MM.1S (cell line): ENCODE measurements at places on chromosomes 5 and 9.
A peak's percentile ranks its signal among the peaks of the same experiment; 100 is the strongest.

GRCh38 chr9:123880420-123880819 lies 49.5 kb downstream of the DENND1A start:
- H3K4me1 ChIP-seq: no peaks in the 10 kb centered on the region
- H3K27me3 ChIP-seq: no peaks in the 10 kb centered on the region
- DNase-seq: no peak
- no peak overlapping the region for H3K4me3 ChIP-seq
- no peaks in the 10 kb centered on the region for H3K36me3 ChIP-seq

DNA sequence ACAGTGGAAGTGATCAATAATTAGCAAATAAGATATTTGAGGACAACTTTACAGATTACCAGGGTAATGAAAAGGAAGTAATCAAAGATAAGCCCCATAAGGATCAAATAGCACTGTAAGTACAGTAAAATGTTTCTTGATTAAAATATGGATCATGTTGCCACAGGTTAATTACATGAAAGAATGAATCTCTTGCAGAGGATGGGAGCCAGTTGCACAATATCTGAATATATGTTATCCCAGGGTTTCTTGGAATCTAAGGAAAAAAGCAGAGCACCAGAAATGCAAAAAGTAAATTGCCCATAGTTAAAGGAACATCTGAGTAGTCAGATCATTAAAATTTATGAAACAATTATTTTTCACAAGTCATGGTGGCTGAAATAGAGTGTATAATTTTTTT lies 13.8 kb upstream of the SRP19 start:
- H3K4me3 ChIP-seq: no peak overlapping the region
- H3K4me1 ChIP-seq: peaks cover 3% of the 10 kb centered on the region; the same call in 1 of the 2 replicates
- no peak for DNase-seq
- H3K27me3 ChIP-seq: no peaks in the 10 kb centered on the region

- no peaks in the 10 kb centered on the region for H3K36me3 ChIP-seq
- H3K27ac ChIP-seq: no peak overlapping the region
- no peaks in the 10 kb centered on the region for H3K4me1 ChIP-seq
- DNase-seq: peak; percentile 70
- H3K27me3 ChIP-seq: no peaks in the 10 kb centered on the region
Observed at GRCh38 chr5:170791325-170791954, 7.9 kb downstream of the GABRP start.

- no peak for DNase-seq
- no peak overlapping the region for H3K27ac ChIP-seq
- H3K36me3 ChIP-seq: no peaks in the 10 kb centered on the region
- H3K4me1 ChIP-seq: peaks cover 11% of the 10 kb centered on the region
Observed at GRCh38 chr5:115335301-115335700, 38.8 kb upstream of the CCDC112 start.

DNA sequence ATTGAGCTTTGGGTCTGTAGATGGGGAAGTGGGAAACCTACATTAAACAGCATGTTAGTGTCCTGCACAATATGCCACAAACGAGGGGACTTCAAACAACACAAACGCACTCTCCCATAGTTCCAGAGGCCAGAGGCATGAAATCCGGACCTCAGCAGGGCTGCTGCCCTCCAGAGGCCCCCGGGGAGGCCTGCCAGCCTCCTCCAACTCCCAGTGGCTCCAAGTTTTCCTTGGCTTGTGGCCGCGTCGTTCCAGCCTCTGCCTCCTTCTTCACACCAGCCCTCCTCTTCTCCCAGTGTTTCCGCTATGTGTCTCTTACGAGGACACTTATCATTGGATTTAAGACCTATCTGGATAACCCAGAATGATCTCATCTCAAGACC lies 13.3 kb upstream of the COL5A1 start:
- H3K36me3 ChIP-seq: no peaks in the 10 kb centered on the region
- no peak overlapping the region for H3K4me3 ChIP-seq
- no peak for DNase-seq
- no peaks in the 10 kb centered on the region for H3K4me1 ChIP-seq

DNA sequence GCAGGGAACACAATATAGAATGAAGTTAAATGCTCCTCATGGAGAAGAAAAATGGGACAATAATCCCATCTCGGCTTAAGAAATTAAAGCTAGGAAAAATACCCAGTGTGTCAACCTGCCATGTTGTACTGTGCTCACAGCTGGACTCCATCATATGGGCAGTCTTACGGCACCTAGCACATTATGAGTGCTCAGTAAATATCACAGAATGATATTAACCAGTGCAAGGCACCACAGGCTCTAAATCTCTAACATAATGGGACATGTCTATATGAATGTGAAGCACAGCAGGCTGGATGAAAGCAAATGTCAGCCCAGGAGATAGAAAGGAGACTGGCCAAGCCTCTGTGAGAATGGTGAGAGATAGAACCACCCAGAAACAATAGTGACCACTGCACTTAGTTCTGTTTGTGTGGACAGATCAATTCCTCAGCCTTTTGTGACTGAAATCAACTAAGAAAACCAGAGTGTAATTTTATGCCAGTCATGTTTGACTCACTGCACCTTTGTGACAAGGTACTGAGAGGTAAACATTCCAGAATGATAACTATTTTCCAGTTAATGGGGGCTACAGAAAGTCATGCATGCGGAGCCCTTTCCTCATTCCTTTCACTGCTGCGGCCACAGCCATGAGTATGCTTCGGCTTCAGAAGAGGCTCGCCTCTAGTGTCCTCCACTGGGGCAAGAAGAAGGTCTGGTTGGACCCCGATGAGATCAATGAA lies 140.4 kb upstream of the CDH6 start:
- no peaks in the 10 kb centered on the region for H3K36me3 ChIP-seq
- no peak overlapping the region for H3K27ac ChIP-seq

GRCh38 chr5:131684595-131684994 lies 49.6 kb upstream of the RAPGEF6 start:
- no peak overlapping the region for H3K4me3 ChIP-seq
- H3K27ac ChIP-seq: no peak overlapping the region
- DNase-seq: no peak
- H3K36me3 ChIP-seq: no peaks in the 10 kb centered on the region; the same call in none of the 2 replicates

DNA sequence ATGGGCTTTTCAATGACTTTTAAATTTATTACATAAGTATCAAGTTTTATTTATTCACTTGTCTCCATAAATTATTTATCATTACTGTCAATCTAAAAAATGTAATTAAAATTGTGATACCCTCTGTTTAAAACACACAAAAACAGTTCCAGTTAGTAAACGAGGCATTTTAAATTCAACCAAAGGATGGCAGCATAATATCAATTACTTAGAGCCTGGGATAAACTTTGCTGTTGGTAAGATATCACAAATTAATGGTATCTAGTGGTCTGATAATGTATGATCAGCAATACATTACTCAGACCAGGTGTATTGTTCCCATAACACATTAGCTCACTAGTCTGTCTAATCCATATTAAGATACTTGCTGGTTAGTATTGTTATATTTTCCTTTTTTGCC lies 9.6 kb upstream of the IFNE start:
- no peak overlapping the region for H3K4me3 ChIP-seq
- H3K4me1 ChIP-seq: peaks cover 9% of the 10 kb centered on the region; the same call in 1 of the 2 replicates
- DNase-seq: no peak

DNA sequence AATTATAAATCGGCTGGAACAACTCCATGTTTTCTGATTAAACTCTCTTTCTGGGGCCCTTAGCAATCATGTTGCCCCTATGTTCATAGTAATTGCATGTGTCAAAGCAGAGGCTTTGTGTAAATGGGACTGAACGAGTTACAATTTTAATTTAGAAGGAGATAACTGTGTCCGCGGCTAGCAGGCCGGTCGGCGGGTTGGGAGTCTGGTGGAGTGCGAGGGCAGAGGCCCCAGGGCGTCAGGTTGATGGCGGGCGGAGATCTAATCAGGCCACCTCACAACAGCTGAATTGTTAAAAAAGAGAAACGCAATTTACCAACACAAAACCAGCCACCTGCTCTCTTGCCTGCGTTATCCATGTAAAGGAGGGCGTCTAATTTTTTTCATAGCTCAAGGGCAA lies 134.9 kb upstream of the LPCAT1 start:
- peaks cover 94% of the 10 kb centered on the region for H3K27me3 ChIP-seq
- no peak overlapping the region for H3K4me3 ChIP-seq
- H3K27ac ChIP-seq: no peak overlapping the region

- no peaks in the 10 kb centered on the region for H3K36me3 ChIP-seq
- H3K4me1 ChIP-seq: no peaks in the 10 kb centered on the region
- DNase-seq: no peak
- no peak overlapping the region for H3K27ac ChIP-seq
- no peak overlapping the region for H3K4me3 ChIP-seq
Observed at GRCh38 chr9:114433086-114433485, 45.3 kb upstream of the AKNA start.

DNA sequence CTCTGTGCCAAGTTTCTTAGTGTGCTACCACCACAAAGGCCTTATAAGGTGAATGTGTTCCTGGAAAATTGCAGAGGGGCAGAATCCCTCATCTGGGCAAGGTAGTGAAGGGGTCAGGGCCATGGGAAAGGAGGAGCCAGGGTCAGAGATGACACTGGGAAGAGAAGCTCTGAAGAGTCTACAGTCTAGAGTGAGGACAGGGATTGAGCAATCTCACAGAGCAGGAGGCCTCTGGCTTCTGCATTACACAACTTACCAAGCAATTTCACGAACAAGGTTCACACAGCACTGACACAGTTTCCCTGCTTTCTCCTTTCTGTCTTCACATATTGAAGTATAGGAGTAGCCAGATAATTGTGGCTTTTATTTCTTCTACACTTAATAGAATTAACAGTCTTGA lies 24.5 kb upstream of the IDNK start:
- H3K27me3 ChIP-seq: no peaks in the 10 kb centered on the region
- H3K27ac ChIP-seq: no peak overlapping the region
- H3K4me1 ChIP-seq: no peaks in the 10 kb centered on the region
- no peak for DNase-seq
- H3K4me3 ChIP-seq: no peak overlapping the region

GRCh38 chr9:135591506-135592330 lies 30.2 kb downstream of the PAEP start:
- no peak overlapping the region for H3K4me3 ChIP-seq
- H3K27ac ChIP-seq: no peak overlapping the region
- no peaks in the 10 kb centered on the region; the same call in 1 of the 2 replicates for H3K27me3 ChIP-seq
- 0 out of 2 replicates have a peak, but pooled peaks cover 7% of the 10 kb centered on the region for H3K4me1 ChIP-seq
- H3K36me3 ChIP-seq: no peaks in the 10 kb centered on the region

DNA sequence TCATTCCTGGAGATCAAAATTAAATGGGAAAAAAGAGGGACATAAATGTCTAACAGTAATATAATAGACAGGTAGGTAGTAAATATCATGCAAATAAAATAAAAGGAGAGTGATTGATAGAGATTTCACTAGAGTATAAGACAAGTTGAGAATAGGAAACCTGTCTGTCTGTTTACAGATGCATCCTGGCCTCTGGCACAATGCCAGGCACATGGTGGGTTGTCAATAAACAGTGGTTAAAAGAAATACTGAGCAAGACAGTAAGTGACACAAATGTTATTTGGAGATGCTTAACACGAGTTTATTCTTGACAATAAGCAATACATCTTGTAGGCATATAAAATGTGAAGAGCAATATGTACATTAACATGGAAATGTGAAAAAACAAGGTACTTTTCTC lies 33.3 kb downstream of the RICTOR start:
- DNase-seq: no peak
- H3K27me3 ChIP-seq: no peaks in the 10 kb centered on the region
- no peak overlapping the region for H3K4me3 ChIP-seq
- no peak overlapping the region for H3K27ac ChIP-seq

DNA sequence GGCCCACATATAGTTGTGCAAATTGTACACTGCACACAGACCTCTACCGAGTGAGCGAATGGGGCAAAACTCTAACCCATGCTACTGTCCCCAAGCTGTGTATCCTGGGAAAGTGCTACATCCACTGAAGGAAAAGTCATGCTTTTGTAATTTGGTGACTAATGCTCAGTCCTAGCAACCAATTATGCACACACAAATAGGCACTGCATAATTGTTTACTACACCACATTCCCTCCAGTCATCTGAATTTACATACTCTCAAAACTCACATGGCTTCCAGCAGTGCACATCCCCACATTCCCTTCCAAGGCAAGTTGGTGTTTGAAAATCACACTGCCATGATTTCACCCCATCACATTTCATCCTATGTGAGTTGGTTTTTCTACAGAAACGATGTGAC lies 125.9 kb upstream of the OSMR start:
- no peaks in the 10 kb centered on the region for H3K36me3 ChIP-seq
- DNase-seq: no peak
- H3K4me1 ChIP-seq: no peaks in the 10 kb centered on the region

- H3K4me3 ChIP-seq: no peak overlapping the region
- H3K27ac ChIP-seq: no peak overlapping the region
- no peaks in the 10 kb centered on the region for H3K36me3 ChIP-seq
- no peaks in the 10 kb centered on the region for H3K27me3 ChIP-seq
- DNase-seq: no peak
Observed at GRCh38 chr5:155767470-155767869, 559.5 kb upstream of the SGCD start.

- DNase-seq: no peak
- peaks cover 4% of the 10 kb centered on the region; the same call in 1 of the 2 replicates for H3K27me3 ChIP-seq
- no peaks in the 10 kb centered on the region for H3K36me3 ChIP-seq
- no peak overlapping the region for H3K4me3 ChIP-seq
- H3K27ac ChIP-seq: no peak overlapping the region
Observed at GRCh38 chr5:96822686-96823459, 15.1 kb upstream of the ERAP1 start.

DNA sequence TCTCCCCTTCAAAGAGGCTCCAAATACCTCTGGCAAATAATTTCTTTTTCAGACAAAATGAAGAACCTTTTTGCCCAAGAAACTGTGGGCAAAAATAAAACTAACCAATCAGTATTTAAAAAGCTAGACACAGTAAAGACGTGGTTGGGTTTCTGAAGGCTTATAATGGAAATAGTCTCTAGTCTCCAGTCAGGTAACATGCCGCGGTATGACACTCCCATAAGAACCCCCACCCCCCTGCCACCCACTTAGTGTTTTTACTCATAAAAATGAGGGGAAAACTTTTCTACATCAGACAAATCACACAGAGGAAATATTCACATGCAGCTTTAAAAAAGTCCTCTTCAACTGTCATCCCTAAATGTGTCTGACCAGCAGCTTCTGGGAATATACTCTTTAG lies 105.3 kb downstream of the THBS4 start:
- no peaks in the 10 kb centered on the region for H3K4me1 ChIP-seq
- H3K27ac ChIP-seq: no peak overlapping the region
- no peak overlapping the region for H3K4me3 ChIP-seq

DNA sequence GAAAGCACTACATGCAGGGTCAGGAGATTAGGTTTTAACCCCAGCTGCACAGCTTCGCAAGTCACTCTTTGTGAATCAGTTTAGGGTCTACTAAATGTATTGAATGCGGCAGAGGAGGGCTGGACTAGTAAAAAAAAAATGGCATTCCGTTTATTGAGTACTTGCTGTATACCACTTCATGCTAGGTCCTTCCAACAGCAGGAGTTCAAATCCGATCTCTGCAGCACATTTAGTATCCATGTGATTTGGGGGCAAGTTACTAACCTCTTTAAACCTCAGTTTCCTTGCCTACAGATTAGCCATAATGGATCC lies 204.4 kb downstream of the SNCAIP start:
- H3K27ac ChIP-seq: no peak overlapping the region
- no peak for DNase-seq
- no peaks in the 10 kb centered on the region for H3K27me3 ChIP-seq
- no peaks in the 10 kb centered on the region for H3K4me1 ChIP-seq

GRCh38 chr5:171599957-171600612 lies 180.6 kb downstream of the FGF18 start:
- no peaks in the 10 kb centered on the region for H3K27me3 ChIP-seq
- H3K27ac ChIP-seq: no peak overlapping the region
- no peaks in the 10 kb centered on the region for H3K4me1 ChIP-seq
- no peak for DNase-seq
- no peaks in the 10 kb centered on the region for H3K36me3 ChIP-seq
- no peak overlapping the region for H3K4me3 ChIP-seq
